T-cell (primary cell): ENCODE measurements at places on chromosomes 16 and 17.
A peak's percentile ranks its signal among the peaks of the same experiment; 100 is the strongest.

GRCh38 chr17:65055708-65056638 lies 567 bp downstream of the GNA13 start:
- DNase-seq, result peak; percentile 33

GRCh38 chr17:72947475-72947874 lies 145.0 kb downstream of the SLC39A11 start:
- no peak for DNase-seq

DNA sequence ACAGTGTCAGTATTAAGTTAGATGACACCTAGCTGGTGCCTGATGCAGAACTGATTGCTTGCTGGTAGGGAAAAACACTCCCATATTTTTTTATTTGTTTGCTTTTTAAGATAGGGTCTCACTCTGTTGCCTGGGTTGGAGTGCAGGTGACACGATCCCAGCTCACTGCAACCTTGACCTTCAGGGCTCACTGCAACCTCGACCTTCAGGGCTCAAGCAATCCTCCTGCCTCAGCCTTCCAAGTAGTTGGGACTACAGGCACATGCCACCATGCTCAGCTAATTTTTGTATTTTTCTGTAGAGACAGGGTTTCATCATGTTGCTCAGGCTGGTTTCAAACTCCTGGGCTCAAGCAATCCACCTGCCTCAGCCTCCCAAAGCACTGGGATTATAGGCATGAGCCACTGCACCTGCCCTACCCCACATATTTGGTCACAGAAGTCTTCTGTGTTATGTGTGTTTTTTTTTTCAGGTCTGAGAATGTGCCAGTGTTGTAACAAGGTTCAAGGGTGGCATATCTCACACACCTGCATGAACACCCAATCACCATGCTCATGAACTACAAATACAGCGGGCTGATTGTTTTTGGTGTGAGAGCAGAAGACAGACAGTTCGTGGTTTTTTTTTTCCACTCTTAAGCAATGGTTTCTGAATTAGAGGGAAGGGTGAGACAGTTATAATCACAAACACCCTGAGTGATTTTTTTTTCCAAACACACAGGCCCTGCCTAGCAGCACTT lies 22.8 kb downstream of the SPAG9 start:
- no peak for DNase-seq

DNA sequence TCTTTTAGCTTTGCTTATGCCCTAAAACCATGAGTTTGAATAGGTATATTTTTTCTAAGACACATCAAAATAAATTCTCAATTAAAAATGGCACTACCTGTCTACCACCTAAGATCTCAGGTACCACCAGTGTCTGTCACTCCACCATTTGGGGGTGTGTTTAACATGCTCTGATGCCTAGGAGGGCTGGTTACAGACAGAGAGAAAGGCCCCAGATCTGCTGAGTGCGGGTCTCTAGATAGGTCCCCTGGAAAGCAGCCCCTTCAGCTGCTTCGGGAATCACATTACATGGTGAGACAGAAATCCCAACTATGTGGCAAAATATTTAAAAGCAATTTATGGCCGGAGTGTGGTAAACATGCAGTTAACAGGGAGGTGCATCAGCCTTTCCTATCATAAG lies 653 bp upstream of the VAC14 start:
- DNase-seq, result no peak

GRCh38 chr16:85204242-85205010 lies 92.2 kb upstream of the CIBAR2 start:
- DNase-seq, result no peak

GRCh38 chr17:58325976-58326468 lies 2.6 kb downstream of the TSPOAP1 start:
- no peak for DNase-seq

GRCh38 chr16:81515281-81515680 lies 70.7 kb downstream of the CMIP start:
- DNase-seq, result no peak

DNA sequence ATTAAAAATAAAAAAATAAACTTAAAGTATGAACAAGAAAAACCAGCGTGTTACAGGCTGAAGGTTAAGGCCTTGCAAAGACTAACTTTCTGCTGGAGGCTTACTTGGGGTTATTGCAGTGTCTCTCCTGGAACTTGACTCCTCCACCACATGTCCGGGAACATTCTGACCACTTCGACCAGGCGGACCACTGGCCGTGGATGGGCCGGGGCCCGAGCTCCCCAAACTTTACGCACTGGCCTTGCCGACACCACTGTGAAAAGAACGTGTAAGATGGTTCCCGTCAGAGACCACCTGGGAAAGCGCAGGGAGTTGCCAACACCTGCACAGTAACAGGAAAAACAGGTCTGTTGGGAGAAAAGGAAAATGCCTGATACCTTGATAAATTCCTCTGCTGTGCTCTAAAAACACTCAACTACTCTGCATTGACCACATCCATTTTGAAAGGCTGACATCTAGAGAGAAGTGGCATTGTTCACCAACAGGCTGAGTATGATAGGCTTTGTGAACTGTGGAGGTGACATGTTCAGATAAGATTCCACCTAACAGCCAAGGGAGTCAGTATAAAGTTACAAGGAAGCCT lies 99.1 kb downstream of the ADAMTS18 start:
- DNase-seq, result no peak
